ENCODE measurements at places on chromosomes 7 and 10.
A peak's percentile ranks its signal among the peaks of the same experiment; 100 is the strongest.

DNA sequence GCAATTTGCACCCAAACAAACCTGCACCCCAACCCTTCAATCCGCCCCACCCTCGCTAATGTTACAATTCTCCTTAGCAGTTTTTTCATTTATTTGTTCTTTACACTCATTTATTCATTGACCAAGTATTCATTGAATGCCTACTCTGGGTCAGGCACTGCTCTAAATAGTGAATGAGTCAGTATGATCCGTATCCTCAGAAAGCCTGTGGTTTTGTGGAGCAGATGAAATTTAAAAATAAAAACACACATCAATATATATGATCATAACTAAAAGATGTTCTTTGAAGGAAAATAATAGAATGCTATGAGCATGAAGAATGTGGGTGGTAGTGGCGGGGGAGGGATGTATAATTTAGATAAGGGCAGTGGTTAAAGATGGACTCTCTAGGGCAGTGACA, 13.3 kb downstream of the IFIT5 start:
- DNase-seq = no peak

DNA sequence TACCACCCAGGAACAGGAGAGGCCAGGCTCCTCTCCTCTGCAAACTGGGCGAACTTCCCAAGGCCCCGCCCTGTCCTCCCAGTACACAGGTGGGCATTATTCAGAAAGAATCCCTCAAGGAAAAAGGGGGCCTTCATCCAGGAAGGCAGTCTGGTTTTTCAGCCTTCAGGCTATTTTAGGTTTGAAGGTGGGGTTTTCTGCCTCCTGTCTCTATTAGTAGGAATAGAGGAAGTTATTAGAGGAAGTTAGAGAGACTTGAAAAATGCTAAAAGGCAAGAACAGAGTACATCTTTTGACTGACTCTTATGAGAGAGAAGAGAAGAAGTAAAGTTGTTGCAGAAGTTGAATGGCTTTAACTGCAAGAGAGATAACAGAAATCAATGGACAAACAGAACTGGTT, 250.9 kb upstream of the SORCS1 start:
- DNase-seq = no peak

DNA sequence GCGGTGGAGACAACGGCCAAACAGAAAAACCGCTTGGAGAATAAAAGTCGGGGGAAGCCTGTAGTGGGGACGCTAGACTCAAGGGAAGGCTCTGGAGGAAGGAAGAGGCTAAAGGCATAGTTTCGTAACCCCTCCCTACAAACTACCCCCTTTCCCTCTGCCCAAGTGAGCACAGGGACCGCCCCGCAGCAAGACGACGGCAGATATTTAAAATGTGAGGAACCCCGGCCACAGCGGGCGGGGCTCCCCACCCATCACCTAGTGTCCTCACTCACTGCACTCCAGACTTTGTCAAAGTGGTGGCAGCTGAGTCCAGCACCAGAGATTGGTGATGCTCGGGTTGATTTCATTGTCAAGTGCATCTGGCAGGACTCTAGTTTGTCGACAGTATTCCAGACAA, 69.1 kb downstream of the PRKAG2 start:
- DNase-seq = no peak

DNA sequence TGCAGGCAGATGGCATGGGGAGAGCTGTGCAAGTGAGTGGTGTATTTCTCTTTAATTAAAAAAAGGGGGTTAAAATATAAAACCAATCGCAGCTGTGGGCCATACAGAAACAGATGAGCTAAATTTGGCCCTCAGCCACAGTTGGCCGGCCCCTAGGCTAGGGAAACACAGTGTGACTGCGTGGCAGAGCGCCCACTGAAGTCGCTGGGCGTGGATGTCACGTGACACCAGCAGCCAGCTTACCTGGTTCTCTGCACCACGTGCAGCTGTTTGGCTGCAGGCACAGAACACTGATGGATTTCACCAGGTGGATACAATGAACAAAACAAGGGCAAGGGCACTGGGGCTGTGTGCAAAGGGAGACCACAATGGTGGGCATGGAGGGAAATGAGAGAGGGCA, 119.3 kb upstream of the ZNF746 start:
- no peak for DNase-seq

DNA sequence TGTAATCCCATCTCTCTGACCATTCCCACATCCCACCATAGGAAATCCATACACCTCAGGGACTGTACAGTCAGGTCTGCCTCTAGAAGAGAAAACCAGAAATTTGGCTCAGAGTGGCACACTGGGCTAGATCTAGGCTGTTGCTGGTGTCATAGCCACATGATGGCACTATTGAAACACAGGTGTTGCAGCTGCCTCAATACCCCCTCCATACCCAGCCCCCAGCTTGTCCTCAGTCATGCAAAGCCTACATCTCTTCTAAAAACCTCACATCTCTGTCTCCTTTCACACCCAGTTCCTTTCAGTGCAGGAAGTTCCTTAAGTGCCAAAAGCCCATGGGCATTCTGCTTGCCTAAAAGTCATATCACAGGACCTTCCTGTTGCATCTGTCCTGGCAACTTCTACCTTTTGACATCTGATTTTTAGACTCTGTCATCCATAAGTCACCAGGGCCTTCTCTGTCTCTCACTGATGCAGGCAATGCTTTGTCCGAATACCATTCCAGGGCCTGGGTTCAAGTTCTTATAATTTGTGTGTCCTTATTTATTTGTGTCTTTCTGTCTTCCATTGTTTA, 27.0 kb upstream of the HIBADH start:
- DNase-seq = no peak

GRCh38 chr7:44348851-44349781, 23.7 kb upstream of the CAMK2B start:
- DNase-seq = no peak

DNA sequence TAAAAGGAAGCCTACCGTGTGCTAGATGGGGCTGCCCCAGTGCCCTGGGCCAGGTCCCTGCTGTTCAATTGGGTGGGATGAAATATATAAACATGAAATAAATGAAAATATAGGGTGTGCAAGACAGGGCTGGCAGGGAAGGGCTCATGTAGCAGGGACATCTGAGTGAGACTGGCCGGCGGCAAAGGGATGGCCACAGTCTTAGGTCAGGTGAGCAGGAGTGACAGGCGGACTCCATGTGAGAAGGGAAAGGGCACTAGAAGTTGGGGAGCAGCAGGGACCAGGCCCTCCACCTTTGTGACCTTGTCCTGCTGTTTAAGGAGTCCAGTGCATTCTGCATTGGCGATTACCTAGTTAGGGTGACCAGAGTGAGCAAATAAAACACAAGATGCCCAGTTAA, 207.6 kb upstream of the ZNF32 start:
- DNase-seq = no peak

GRCh38 chr7:70113536-70113935, 515.3 kb downstream of the AUTS2 start:
- no peak for DNase-seq

- no peak for DNase-seq
These were observed 25.2 kb downstream of the AOC1 start for GRCh38 chr7:150877536-150877935.

- DNase-seq = no peak
These were observed 503.2 kb downstream of the NRG3 start for GRCh38 chr10:82378146-82378545.

- peak; percentile 67 for DNase-seq
These were observed 122.3 kb upstream of the LYZL2 start for GRCh38 chr10:30751678-30752331.

GRCh38 chr7:84190016-84190705, 4.4 kb downstream of the SEMA3A start:
- no peak for DNase-seq

All from GM06990 (cell line).